ENCODE measurements at places on chromosomes 11 and 22.

- no peak for DNase-seq
Measured at GRCh38 chr11:87256694-87257340, 219.1 kb downstream of the TMEM135 start.

DNA sequence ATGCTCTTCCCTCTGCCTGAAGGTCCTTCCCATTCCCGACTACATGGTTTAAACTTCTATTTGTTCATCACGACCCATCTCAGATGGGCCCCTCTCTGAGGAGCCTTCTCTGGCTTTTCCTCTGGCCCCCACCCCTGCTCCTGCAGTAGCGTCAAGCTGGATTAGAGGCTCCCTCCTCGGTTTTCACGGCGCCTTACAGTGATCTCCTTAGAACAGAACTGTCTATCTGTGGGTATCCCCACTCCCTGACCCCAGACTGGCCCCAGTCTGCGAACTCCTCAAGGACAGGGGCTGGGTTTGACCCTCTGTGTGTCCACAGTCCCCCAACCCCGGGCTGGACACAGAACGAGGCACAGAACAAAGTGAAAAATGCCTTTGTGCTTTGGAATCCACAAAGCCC is 2.8 kb downstream of the PLEKHB1 start:
- no peak for DNase-seq

- DNase-seq = no peak
Measured at GRCh38 chr11:119910650-119911049, 181.7 kb upstream of the NECTIN1 start.

DNA sequence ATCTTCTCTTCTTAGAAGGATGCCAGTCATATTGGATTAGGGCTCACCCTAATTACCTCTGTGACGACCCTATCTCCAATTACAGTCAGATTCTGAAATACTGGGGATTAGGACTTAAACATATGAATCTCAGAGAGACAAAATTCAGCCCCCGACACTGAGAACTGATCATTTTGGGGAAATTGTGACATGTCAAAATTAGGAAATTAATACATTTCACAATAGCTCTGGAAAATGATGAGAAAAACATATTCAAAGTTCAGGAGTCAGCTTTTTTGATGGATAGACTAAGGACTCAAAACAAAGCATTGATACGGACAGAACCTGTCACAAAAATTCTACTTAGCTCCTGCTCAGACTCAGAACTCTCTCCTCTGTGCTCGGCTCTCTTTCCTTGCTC is 40.8 kb downstream of the COMMD9 start:
- no peak for DNase-seq

- no peak for DNase-seq
Measured at GRCh38 chr11:45817191-45817590, 12.2 kb downstream of the SLC35C1 start.

GRCh38 chr11:10208131-10208575 is 85.9 kb downstream of the SBF2 start:
- DNase-seq = peak; percentile 29

DNA sequence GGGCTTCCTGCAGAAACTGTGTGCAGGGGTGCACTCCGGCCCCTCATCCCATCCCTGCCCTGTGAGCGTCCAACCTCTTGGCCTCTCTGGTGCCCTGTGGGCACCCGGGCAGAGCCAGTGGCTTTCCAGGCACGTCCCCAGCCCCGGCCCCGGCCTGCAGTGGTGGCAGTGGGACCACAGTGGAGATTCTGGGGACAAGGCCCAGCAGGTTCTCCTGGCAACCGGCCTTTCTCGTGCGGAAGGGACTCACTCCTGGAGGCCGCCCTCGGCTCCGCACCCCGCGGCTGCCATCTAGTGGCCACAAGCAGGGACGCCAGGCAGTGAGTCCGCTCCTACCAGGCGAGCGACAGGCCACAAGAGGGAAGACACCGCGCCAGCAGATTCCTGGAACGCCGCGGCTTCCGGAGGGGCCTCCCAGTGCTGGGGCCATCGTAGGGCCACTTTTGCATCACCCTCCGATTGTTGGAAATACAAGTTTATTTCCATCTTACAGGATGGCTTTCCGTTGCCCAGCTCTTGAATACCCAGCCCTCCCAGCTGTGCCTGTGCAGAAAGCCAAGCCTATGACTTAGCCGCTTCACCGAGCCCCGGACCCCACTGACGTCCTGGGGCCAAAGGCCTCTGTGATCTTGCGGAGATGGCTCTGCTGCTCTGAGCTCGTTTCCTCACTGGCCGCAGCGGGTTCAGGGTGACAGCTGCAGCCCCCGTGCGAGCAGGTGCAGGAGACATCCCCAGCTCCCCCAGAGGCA is 357.3 kb downstream of the CTTN start:
- DNase-seq = peak; percentile 32

GRCh38 chr11:44814881-44815592 is 88.3 kb downstream of the TSPAN18 start:
- no peak for DNase-seq

DNA sequence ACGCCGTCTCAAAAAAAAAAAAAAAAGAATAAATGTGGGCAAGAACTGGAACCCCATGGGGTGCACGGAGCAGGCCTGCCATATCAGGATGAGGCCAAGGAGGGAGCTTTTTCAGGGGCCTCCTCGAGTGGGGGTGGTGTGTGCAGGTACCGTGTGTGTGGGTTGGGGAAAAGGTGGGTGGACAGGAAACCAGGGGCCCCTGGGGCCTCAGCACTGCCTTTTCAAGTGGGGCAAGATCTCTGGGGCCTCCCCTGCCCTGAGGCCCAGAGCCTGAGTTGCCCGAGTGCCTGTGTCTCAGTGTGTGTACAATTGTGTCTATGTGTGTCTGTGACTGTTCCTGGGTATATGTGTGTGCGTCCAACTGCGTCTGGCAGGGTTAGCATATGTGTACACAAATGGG is 23.8 kb downstream of the TEF start:
- no peak for DNase-seq

DNA sequence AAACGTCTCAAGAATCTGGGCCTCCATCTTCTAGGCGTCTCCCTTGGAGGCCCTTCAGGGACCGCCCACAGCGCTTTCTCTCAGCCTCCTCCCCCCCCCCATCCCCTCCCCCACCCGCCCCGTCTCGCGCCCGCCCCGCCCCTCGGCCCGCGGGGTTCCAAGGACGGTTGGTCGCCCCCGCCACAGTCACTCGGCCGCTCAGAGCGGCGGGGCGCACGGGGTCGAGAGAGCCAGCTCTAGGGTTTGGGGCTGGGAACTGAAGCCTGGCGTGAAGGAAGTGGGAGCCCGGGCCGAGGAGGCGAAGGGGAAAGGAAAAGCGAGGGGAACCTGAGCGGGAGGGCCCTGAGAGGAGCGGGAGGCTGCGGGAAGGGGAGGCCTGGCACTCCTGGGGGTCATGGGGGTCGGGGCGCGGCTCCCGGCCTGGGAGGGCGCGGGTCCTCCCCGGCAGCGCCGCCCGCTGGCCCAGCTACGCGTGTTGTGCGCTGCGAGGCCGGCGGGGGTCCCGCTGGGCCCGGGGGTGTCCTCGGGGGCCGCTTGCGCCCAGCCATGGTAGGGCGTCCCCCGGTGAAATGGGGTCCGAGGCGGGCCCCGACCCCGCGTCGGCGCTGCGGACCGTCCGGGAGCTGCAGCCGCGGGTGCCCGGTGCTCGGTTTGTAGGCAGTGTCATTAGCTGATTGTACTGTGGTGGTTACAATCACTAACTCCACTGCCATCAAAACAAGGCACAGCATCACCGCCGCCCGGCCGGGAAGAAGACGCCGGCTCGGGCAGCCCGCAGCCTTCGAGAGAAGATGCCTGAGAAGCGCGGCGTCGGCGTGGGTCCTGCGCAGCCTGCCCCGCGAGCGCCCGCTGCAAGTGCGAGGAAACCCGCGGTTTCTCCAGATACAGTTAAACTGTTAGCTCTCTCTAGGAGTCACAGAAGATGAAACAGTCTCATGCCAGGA is at the start of gene BTG4:
Gene BTG4 (minus strand): TSS at position 91 of the 944 bp plus-strand sequence. CDS start 13,610 bp downstream, outside the sequence.
- peak; percentile 49 for DNase-seq

- no peak for DNase-seq
Measured at GRCh38 chr11:103903621-103904323, 132.7 kb upstream of the DDI1 start.

- DNase-seq = no peak
Measured at GRCh38 chr11:86914865-86915519, 40.2 kb downstream of the FZD4 start.

DNA sequence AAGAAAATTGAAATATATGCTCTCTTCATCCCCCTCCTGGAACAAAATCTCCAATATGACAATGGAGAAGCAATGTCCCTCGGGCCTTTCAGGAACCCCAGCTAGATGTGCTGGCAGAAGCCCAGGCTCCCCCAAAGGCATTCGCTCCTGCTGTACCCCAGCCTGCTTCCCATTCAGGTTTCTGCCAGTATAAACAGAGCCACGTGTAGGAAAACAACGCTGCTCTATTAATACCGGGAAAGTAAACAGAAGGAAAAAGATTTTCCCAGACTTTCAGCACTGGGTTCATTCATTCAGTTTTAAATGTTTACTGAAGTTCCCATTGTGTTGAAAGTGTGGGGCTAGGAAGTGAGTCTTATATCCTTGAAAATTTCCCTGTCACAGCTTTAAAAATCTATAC is 147.1 kb downstream of the CADM1 start:
- DNase-seq = no peak

DNA sequence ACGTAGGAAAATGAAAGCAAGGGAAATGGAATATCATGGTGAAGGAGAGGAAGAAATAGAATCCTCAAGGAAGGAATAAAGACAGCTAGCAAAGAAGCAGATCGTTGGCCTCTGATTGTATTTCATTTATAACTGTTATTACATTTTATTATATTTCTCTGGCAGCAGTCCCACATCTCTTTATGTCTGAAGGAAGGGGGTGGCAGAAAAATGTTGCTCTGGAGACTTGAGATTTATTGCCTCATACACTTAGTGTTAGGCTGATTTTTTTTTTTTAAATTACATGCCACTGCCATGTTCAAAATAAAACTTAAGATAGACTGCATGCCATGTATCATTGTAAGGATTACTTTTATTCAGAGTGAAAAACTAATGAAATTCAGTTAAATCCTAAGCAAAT is 971.7 kb upstream of the CHORDC1 start:
- DNase-seq = peak; percentile 37

DNA sequence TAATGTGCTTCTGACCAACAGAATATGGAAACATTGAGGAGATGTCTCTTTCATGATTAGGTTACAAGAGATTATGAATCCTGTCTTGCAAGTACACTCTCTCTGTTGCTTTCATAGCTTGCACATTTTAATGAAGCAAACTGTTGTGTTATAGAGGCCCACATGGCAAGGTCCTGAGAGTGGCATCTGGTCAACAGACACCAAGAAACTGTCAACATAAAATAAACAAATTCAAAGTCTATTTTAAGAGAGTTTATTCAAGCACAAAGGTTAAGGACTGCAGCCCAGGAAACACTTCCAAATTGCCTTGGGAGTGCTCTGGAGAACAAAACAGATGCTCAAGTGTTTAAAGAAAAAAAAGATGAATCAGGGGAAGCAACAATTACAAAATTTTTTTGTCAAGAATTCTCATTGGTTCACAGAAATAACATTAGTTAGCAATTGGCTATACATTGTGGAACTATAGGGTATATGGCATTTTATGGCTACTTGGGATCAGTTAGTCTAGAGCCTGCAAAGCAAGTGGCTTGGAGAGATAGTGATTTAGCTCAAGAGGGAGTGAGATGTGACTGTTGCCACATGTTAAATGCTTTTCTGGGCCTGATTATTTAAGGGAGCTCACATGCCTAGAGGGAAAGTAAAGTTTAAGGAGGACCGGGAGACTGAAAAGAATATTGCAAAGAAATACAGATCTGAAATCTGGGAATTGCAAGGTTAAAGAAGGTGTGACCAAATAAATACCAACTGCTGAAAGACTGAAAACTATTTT is 54.6 kb downstream of the CTSC start:
- no peak for DNase-seq

DNA sequence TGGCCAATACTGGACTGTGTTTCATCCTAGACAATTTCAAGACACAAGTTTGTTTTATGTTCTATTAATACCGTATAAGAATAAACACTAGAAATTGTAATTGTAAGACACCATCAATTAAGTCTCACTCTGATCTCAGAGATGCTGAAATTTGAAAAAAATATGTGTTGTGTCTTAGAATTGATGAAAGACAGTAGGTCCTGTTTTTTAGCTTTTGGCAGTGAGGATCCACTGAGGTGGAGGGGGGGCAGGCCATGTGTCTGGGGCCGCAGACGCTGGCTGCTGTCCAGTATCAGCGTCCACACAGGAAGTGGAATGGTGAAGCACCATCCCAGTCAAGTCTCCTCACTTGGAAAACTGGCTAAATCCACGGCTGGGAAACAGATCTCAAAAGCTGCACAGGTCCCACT is 22.5 kb upstream of the ALG8 start:
- no peak for DNase-seq

GRCh38 chr22:49699476-49699875 is 128.2 kb downstream of the BRD1 start:
- DNase-seq = no peak

- no peak for DNase-seq
Measured at GRCh38 chr11:12592283-12592682, 81.9 kb upstream of the TEAD1 start.

GRCh38 chr11:3225826-3226750 is 6.1 kb downstream of the MRGPRE start:
- no peak for DNase-seq

GRCh38 chr22:46027211-46028105 is 50.5 kb upstream of the WNT7B start:
- no peak for DNase-seq
